Left renal pelvis (tissue), 4 donors: ENCODE measurements at places on chromosomes 7 and 10.

GRCh38 chr7:12244129-12244528 is 33.0 kb downstream of the TMEM106B start:
- no peak for DNase-seq

GRCh38 chr10:124200011-124200410 is 106.6 kb upstream of the CHST15 start:
- no peak for DNase-seq

DNA sequence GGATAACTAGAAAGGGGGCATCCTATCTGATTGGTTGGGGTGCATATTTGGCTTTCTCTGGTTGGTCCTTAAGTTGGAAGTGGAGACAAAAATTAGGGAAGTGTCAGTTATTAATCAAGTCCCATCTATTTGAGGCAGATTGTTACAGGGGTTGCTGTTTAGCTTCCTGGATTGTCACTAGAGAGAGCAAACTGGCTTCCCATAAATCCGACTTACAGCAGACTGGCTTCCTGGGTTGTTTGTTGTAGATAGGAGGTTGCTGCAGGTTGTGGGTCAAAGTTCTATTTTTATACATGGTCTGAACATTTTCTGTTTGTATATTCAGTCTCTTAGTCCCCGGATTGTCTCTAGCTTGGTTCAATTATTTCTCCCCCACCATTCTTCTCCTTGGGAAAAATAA is 106.1 kb upstream of the HABP2 start:
- DNase-seq: no peak

DNA sequence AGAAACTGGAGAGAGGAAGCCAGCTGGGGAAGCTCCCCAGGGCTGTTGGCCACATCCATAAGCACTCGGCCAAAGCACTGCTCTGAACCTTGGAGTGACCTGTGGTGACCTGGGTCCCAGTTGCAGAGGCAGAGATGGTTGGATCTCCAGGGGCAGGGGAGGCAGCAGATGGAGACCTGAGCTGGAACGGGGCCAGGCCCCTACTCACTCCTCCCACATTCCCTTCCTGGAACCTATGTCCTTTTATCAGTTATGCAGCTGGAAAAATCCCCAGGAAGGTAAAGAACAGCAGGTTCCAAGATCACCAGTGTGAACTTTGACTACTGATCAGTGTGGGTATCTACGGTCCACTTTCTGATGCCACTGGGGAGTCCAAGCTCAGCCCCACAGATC is 9.6 kb upstream of the PNLIPRP2 start:
- DNase-seq: no peak

- DNase-seq: no peak
Measured at GRCh38 chr10:48232717-48233447, 41.6 kb downstream of the FRMPD2 start.

DNA sequence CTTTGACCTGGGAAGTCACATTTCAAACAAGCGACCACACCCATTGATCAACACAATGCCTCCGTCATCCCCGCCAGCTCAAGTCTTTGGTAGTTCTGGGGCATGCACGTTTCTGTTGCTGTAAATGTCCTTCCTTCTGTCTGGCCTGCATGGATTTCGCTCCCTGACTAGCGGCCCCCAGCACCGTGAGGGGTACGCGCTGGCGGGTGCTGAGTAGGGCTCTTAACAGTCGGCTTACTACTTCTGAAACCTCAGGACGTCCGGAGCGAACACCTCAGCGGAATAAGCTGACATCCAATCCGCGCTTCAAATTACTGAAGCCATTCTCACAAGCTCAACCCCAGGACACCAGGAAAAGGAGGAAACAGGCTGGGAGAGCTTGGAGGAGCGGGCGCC is 505 bp downstream of the NUDCD3 start:
- DNase-seq: no peak

- DNase-seq: no peak
Measured at GRCh38 chr7:23093111-23093510, 12.5 kb upstream of the KLHL7 start.

DNA sequence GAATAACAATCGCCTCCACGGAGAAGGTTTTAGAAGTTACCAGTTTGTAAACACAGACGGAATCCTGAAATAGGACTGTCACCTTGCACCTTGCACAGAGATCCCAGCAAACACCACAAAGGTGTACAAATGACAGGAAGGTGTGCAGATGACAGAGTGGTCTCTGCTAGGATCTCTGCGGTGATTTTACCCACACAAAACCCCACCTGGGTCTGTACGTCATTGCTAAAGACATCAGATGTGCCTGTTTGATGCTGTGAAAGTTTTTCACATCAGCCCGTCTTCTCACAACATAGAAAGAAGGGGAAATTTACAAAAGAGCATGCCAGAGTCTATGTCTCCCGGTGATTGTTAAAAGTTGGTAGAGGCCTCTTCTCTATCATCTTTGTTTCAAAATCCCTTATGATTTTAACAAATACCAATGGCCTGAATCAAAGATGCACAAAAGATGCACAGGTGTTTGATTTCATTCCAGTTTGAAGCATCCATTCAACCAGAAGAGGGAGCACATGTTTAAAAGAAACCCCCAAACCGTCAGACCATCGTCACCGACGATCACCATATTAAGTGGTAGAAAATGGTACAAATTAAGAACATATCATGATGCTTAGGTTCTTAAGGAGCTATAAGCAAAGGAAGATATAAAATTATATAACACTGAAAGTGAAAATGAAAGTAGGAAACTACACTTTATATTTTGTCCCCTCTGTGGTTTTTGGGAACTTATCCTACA is 576.5 kb downstream of the PTPRN2 start:
- no peak for DNase-seq

DNA sequence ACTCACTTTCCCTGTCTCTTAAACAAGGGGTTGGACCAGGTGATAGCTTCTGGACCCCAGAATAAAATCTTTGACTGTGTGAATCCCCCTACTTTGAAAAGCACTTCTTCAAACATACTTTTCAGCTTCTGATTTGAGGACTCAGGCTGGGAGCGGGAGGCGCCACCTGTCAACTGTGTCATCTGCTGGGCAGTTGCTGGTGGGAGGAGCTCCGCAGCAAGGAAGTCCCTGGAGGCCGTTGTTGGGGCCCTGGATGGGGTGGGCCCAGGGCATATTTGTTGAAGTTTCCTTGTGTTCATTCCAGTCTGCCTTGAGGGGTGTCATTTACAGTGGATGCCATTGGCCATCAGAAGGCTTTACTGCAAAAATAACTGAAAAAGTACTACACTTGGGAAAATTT is 197.7 kb downstream of the CCDC3 start:
- DNase-seq: no peak

DNA sequence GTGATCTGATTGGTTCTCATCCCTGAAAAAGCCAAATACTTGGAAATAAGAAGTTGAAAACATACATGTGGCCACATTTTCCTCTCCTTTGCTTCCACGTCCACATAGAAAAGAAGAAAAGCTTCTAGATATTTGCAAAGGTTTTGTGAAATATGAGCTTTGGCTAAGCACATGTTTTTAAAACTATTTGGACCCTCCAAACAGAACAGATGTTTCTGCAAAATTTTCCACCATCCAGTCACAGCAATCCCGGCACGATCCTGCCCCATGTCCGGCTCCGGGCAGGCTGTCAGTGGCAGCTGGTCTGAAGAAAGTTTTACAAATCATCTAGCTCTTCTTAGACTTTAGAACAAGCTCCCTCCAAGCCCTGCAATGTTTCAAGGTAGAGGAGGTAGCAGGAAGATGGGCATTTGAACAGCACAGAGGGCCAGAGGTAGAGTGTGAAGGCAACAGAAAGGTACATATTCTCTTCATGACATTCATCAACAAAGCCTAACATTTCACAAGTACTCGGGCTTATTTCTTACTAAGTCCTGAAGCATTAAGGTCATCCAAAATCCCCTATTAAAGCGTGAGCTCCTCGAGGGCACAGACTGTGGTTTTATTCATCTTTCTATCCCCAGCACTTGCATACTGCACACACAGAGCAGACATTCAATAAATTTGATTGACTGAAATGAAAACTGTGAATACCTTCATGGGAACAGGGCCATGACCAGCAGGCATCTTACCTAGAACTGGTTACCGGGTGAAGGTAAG is 110.1 kb downstream of the JAZF1 start:
- no peak for DNase-seq

- no peak for DNase-seq
Measured at GRCh38 chr10:103692436-103692951, 162.9 kb downstream of the SH3PXD2A start.

DNA sequence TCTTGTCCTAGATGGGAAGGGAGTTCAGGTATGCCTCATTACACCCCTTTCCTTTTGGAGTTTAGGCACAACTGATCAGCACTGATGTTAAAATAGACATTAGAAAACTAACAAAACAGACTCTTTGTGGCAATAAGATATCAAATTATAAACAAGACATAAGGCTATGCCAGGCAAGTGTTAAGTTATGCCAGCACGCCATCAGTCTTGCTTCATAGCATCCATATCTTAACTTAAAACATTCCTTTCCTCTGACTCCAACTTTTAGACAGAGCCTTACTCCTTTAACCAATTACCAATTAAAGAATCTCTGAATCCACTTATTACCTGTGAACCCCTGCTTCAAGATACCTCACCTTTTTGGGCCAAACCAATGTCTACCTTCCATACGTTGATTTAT is 126.2 kb upstream of the ETV1 start:
- no peak for DNase-seq

DNA sequence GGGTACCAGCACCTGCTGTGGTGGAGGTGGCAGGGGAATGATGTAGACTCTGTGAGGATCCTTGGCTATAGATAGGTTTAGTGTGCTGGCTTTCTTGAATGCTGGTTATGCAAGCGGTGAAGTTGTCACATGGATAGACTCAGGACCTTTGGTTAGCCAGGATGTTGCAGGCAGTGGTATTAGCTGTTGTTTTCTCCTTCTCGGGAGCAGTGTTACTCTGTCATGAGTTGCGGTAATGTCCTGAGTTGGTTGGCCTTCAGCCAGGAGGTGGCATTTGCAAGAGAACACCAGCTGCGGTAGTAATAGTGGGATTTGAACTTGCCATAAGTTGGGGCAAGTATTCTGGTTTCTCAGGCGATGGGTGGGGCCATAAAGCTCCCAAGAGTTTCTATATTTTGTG is 10.8 kb downstream of the AGK start:
- no peak for DNase-seq

GRCh38 chr10:48751730-48752129 is 67.1 kb downstream of the WDFY4 start:
- no peak for DNase-seq

GRCh38 chr10:6558272-6558671 is 21.8 kb downstream of the PRKCQ start:
- DNase-seq: no peak

DNA sequence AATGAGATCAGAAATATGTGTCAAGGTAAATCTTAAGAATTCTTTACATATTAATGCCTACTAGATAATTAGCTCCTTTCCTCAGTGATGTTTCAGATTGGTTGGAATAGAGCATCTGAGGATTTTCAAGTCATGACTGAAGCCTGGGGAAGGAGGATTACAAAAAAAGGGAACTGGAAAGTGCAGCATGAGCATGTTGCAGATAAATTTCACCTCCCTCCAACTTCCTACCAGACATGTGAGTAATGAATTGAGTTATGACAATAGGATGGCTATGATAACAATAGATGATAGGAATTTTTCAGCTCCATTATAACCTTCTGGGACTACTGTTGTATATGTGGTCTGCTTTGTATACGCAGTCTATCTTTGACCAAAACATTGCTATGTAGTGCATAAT is 104.2 kb upstream of the RAB18 start:
- DNase-seq: no peak

DNA sequence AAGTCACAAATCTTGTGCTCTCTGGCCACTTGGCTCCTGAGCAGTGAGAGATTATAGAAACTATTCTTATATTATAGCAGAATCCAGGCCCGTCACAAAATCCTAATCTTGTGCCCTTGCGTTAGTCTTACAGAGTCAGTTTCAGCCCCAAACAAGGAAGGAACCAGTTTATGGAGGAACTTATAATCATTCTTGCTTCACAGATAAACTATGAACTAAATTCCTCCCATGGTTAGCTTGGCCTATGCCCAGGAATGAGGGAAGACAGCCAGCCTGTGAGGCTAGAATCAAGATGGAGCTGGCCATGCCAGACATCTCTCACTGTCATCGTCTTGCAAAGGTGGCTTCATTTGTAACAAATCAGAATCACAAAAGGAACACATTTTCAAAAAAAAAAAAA is 199.7 kb upstream of the PITRM1 start:
- DNase-seq: no peak

- no peak for DNase-seq
Measured at GRCh38 chr7:139582671-139583155, 59.2 kb downstream of the CLEC2L start.

- DNase-seq: no peak
Measured at GRCh38 chr7:46606761-46607160, 685.7 kb upstream of the IGFBP3 start.

DNA sequence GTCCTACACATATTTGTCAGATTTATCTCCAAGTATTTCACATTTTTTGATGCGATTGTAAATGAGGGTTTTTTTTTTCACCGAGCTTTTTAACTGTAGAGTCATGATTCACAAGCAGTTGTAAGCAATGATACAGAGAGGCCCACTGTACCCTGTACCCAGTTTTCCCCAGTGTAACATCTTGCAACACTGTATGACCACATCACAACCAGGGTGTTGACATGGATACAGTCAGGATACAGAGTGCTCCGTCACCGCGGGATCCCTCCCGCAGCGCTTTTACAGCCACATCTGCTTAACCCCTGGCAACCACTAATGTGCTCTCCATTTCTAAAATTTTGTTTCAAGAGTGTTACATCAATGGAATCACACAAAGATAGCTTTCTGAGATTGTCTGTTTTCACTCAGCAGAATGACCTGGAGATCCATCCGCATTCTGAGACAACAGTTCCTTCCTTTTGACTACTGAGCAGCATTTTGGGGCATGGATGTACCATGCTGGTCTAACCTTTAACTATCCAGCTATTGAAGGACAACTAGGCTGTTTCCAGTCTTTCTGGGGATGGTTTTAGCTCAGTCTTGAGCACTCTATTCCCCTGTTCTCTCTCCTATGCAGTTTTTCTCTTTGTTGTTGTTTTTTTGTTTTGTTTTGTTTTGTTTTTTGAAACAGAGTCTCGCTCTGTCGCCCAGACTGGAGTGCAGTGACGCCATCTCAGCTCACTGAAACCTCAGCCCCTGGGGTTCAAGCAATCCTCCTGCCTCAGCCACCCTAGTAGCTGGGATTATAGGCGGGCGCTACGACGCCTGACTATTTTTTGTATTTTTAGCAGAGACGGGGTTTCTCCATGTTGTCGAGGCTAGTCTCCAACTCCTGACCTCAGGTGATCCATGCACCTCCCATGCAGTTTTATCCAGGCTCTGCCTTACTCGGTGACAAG is 25.9 kb downstream of the GPRIN2 start:
- DNase-seq: no peak
